ENCODE measurements at places on chromosomes 5 and 9.

GRCh38 chr9:110810262-110810976 lies 141.8 kb downstream of the MUSK start:
- no peak for DNase-seq

DNA sequence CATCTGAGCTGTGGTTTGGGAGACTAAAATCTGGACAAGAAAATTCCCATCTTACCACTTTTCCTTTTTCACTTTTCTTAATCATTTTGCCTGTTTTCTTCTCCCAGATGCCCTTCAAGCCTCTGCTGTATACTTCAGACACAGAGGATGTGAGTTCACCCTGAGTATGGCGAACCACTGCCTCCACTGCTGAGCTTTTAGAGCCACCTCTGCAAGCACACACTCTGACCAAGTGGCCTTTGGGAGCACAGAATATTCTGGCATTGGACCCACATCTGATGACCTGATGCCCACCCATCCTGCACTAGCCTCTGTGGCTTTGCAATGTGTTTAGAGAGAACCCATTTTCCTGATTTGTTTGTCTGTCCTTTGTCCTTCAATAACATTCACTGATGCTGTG lies 32.5 kb downstream of the TERT start:
- no peak for DNase-seq

- no peak for DNase-seq
These were observed 79.6 kb downstream of the RAI14 start for GRCh38 chr5:34735491-34736426.

- no peak for DNase-seq
These were observed 4.1 kb upstream of the GBGT1 start for GRCh38 chr9:133167769-133168168.

GRCh38 chr9:75233011-75233410 lies 144.7 kb downstream of the OSTF1 start:
- no peak for DNase-seq

GRCh38 chr5:176407456-176408251 lies 8.7 kb downstream of the CLTB start:
- DNase-seq, result no peak

GRCh38 chr5:129696636-129697035 lies 51.3 kb upstream of the MINAR2 start:
- DNase-seq, result no peak

GRCh38 chr5:76542887-76543690 lies 80.1 kb downstream of the F2RL2 start:
- no peak for DNase-seq

- no peak for DNase-seq
These were observed 594.6 kb upstream of the BRINP1 start for GRCh38 chr9:119963798-119964372.

GRCh38 chr9:27870404-27870803 lies 297.1 kb upstream of the C9orf72 start:
- no peak for DNase-seq

DNA sequence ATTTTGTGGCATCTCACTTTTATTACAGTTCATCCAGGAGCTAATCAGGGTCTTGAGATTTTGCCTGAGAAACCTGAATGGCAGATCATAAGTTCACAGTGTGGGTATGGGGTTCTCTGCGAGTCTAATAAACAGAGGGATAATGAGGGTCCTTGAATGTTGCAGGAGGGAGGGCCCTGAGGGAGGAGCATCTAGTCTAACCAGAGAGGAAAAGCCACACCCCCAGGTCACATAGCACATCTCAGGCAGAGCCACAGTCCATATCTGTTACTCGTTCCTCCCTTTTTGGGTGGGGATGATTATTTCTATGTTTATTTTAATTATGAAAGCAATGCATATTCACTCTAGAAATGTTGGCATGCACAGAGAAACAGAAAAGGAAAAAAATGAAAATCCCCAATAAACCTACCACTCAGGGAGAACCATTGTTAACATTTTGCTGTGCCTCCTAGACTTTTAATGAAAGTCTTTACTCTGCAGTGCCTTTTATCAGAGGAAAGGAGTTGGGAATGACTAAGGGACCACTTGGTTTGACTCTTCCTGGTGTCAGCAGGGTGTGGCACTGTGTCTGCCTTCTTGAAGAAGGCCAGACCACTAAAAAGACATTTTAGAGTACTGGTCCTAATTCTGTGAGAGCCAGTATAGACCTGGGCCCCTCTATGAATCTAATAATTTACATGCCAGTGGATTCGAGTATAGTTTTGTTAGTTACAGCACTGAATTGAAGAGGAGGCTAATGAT lies 2.8 kb downstream of the GALNT12 start:
- DNase-seq, result no peak

DNA sequence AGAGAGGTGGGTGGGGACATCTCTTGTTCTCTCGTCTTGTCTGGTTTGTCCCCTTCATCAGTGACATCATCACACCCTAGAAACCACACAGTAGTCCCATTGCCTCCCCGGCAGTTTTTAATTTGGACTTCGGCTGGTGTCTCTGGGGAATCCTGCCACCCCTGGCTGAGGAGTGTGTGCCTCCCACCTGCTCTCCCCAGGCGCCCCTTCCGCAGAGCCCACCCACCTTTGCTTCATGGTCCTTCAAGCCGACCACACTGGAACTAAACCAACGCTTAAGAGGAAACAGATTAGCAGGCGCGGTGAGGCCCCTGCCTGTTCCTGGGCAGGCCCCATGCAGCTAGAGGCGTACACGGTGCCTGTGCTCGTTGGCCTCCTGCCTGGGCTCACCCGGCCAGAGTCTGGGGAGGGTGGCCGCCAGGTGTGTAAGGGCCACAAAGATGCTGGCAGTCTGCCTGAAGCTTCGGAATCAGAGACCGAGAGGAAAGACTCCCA lies 107.6 kb upstream of the SPRY4 start:
- DNase-seq, result no peak

GRCh38 chr5:157961896-157962590 lies 103.1 kb upstream of the CLINT1 start:
- DNase-seq, result no peak

DNA sequence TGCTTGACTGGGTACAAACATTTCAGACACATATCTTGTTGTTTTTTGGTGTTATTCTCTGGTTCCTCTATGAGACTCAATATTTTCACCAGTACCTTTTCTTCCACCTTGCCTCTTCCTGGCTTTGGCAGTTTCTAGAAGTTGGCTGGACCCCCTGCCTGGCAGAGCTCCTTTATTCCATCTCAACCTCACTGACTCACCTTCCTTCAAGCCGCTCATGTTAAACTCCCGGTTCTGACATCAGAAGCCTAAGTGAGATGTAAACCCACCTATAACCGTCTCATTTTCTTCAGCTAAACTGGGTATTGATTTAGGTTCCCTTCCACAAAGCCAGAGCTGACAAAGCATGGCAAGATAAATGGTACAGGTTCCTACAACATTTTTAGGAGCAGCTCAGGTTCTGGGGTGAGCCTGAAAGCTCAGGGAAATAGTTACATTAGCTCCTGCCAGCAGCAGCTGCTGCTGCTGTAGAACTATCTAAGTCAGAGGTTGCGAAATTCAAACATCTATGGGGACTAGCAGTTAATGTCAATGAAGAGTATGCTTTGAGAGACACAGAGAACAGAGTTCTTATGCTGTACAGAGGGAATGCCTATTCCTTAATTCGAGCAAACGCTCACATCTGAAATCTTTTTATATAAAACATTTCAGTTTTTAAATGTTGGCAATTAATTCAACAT lies 197.1 kb upstream of the NR3C1 start:
- DNase-seq, result no peak

Measured in pons (tissue), 1 donor.